Spinal cord (tissue), 10 donors: ENCODE measurements at places on chromosomes 7 and 10. TPM values are rescaled to one million over a fixed set of nuclear protein-coding genes. Genes with fewer than 3 reads are reported as not detected.

Gene PRSS37
- not detected for total RNA-seq

Gene MYO3A
- total RNA-seq: 4.5 TPM

Gene FAM25G
- total RNA-seq: not detected

Gene PRPS1L1
- not detected for total RNA-seq

GRCh38 chr10:98090822-98091221 lies 43.6 kb upstream of the R3HCC1L start:
- no peaks in the 10 kb centered on the region for H3K36me3 ChIP-seq
- H3K27me3 ChIP-seq: no peaks in the 10 kb centered on the region
- peaks cover 8% of the 10 kb centered on the region for H3K4me1 ChIP-seq
- no peak overlapping the region for H3K27ac ChIP-seq

DNA sequence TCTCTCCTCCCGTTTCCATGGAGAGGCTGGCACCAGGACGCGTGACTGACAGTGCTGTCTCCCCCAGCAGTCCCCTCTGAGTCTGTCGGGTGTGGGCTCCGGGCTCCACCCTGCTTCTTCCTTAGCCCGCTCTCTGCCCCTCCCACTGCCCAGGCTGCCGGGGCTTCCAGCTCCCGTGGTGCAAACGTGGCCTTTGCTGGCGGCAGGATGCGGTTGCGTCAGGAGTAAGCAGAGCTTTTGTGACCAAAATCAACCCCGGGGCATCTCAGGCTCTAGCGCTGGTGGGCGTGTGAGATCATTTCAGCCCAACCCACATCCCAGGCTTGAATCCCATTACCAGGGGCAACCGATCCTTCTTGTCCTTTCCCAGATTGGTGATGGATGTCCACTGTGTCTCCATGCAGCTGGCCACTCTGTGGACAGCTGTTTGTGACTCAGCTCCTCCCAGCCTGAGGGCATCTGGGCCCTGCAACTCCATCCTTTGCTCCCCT lies 28.2 kb downstream of the PTPRE start:
- no peaks in the 10 kb centered on the region for H3K27me3 ChIP-seq
- H3K36me3 ChIP-seq: peaks cover 14% of the 10 kb centered on the region
- peaks cover 42% of the 10 kb centered on the region for H3K4me1 ChIP-seq
- no peak overlapping the region for H3K27ac ChIP-seq
- H3K4me3 ChIP-seq: no peak overlapping the region
- no peak for DNase-seq

- H3K27me3 ChIP-seq: no peaks in the 10 kb centered on the region
- H3K36me3 ChIP-seq: no peaks in the 10 kb centered on the region
- H3K27ac ChIP-seq: no peak overlapping the region
- no peaks in the 10 kb centered on the region for H3K4me1 ChIP-seq
These were observed 369.6 kb upstream of the VWC2 start for GRCh38 chr7:49403844-49404243.
